HL-60 (cell line): ENCODE measurements at places on chromosomes 6 and 20.

DNA sequence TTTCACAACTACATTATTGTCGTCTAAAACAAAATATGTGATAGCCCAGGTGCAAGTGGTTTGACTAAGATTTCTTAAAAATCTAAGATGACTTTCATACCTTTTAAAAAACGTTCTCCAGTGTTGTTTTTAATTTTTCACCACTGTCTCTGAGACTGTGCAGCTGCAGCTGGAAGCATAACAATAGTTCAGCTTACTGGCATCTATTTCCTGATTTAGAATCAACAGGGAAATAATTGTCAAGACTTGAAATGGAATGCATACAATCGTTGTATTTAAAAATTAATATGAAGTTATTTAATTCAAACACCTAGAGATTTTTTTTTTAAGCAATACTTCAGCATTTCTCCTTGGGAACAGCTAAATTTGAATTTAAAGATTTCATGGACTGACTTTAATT lies 982.0 kb upstream of the EPHA7 start:
- no peak for DNase-seq

- DNase-seq: no peak
These were observed 23.5 kb upstream of the MAP3K7 start for GRCh38 chr6:90610301-90610750.

DNA sequence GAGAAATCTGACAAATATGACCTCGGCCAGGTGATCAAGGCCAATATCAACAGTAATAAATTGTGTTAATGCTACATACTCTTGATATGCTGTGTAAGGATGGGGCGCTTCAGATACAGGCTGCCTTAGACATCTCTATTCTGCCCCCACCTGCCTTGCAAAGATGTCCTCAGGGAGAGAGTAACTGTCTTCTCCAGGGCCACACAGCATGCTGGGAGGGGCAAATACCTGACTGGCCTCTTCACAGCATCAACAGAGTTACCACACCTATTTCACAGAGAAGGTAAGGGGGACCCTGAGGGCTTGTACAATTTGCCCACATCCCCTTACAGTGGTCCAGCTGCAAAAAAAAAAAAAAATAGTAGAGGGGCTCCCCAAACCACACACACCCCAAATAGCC lies 17.2 kb upstream of the KIAA1755 start:
- DNase-seq: no peak

DNA sequence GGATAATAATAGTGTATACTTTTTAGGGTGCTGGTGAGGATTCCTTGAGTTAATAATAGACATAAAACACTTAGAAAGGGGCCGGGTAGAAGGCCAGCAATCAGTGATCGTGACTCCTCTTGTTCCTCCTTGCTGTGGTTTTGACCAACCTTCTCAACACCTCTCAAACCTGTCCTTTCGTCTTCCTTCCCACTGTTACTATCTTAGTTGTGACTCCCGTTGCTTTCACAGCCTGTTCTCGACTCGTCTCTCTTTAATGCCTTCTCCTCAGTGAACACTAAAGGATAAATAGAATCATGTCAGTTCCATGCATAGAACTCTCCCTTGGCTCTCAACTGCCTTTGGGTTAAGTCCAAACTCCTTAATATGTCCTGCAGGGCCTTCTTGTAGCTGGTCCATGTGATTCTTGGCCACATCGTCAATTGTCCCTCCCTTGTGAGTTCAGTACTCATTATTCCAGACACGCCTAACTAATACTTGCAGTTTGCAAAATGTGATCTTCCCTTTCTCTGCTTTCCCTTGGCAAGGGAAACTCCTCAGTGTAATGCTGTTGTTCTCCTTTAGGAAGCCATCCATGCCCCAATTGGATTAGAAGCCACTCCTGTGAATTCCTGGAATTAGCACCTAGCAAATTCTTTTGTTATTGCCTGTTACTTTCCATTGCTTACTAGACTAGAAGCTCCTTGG lies 164.9 kb downstream of the UTRN start:
- DNase-seq: no peak

- DNase-seq: no peak
These were observed 45.7 kb upstream of the IRF4 start for GRCh38 chr6:345747-346385.

DNA sequence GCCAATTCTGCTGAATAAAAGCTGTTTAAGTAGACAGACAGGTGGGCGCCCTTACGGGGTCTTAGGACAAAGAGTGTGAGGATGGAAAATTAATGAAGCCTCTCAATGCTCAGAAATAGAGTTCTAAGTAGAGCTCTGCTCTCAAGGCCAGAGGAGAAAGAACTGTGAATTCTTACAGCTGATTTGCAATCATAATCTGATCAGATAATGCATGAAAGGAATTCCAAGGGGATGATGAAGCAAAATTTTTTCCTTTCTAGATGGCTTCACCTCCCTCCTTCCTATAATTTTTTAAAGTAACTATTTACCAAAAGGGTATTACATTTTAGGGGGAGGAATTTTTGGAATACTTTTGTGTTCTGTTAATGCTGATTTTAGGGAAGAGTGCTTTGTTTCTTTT lies 308.1 kb upstream of the HS3ST5 start:
- DNase-seq: no peak

DNA sequence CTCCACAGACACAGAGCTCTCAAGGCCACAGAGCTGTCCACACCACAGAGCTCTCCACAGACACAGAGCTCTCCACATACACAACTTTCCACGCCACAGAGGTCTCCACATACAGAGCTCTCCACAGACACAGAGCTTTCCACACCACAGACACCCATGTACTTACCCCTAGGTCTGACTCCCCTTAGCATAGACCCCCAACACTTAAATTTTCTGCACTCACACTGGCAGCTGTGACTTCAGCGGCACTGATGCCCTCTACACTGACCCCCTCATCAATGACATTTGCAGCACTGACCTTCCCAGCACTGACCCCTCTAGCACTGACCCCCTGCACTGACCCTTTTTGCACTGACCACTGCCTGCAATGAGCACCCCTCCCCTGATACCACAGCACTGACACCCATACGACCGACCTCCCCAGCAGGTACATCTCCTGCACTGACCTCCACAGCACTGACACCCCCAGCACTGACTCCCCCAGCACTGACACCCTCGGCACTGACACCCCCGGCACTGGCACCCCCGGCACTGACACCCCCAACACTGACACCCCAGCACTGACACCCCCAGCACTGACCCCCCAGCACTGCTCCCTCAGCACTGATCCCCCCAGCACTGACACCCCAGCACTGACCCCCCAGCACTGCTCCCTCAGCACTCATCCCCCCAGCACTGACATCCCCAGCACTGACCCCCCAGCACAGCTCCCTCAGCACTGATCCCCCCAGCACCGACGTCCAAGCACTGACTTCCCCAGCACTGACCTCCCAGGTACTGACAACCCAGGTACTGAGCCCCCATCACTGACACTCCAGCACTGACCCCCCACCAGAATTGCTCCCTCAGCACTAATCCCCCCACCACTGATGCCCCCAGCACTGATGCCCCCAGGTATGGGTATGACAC lies 56.5 kb downstream of the ERMARD start:
- no peak for DNase-seq

DNA sequence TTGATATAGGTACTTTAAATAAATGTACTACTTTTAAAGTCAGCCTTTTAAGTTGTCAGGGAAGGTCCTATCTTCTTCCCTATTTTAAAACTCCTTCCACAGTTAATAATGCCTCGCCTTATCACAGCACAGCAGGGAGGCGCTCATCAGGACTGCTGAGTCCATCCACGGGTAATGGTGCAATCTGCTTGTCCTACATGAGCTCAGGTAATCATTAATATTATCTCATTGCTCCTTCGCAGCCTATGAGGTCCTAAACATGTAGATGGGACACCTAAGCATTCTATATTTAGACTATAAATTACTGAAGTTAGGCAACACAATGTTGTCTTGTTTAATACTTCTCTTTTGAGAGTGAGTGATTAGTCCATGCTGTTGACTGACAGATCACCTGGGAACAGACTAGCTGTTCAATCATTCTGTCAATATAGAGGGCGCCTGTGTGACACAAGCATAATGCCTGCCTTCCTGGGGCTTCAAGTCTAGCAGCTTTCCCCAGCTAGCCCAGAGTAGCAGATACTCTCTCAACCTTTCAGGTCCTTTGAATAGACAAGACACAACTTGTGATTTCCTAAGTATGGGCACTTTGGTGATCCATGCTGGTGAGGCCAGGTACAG lies 91.0 kb downstream of the FYN start:
- DNase-seq: no peak

DNA sequence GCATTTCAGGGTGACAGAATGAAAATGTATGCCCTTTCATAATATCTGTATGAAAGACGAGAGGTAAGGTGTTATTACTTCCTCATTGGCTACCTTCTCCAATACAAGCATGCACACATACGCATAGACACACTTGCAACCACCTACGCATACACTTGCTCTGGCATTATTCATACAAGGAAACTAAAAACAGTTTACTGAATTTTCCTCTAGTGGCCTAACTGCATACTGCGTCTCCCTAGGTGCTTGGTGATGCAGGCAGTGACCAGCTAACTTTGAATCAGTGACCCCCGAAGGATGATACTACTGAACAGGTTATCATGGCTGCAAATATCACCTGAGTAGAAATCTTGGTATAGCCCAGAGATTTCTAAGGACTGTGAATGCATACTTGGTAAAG lies 593.1 kb downstream of the PKHD1 start:
- DNase-seq: no peak
